Body of pancreas (tissue), 4 donors: ENCODE measurements at places on chromosomes 11 and 22. TPM values are rescaled to one million over a fixed set of nuclear protein-coding genes. Genes with fewer than 3 reads are reported as not detected.

GRCh38 chr11:61654397-61654829 is 25.8 kb upstream of the DAGLA start:
- H3K4me1 ChIP-seq: peaks cover 22% of the 10 kb centered on the region
- no peak overlapping the region for H3K27ac ChIP-seq
- no peaks in the 10 kb centered on the region for H3K36me3 ChIP-seq
- H3K27me3 ChIP-seq: no peaks in the 10 kb centered on the region
- H3K4me3 ChIP-seq: no peak overlapping the region

DNA sequence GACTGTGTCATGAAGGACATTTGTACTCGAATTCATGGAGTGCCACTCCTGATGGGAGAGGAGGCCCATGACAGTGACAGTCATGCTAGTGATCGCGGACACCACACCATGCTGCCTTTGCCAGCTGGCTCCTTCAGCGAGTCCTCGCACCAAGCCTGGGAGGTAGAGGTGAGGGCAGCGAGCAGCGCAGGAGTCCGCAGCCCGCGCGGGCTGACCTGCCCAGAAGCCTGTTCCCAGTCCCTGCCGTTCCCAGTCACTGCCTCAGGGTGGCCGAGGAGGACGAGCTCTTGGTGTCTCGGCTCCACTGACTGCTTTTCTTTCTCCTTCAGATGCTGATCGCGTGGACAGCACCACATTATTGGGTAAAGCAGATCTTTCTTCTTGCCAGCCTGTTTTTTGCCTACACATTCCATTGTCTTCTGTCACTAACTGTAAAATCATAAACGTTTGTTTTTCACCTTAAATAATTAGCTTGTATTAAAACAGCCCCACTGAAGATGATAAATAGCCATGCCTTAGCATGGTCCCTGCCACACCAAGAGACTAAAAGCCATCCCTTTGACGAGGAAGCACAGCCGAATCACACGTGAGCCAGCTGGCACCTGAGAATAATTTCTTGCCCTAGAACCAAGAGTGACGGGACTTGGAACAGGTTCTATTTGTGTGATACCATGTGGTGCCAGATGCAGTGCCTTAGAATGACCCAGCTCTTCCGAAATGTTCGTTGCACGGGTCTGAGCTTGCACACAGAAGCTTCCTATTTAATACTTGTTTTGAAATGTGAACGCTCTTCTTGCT is 25.5 kb downstream of the FAM118A start:
- peaks cover 16% of the 10 kb centered on the region for H3K36me3 ChIP-seq
- no peak for DNase-seq
- no peaks in the 10 kb centered on the region for H3K27me3 ChIP-seq

- H3K36me3 ChIP-seq: no peaks in the 10 kb centered on the region
- H3K27me3 ChIP-seq: no peaks in the 10 kb centered on the region
- no peak for DNase-seq
These were observed 13.5 kb downstream of the TXN2 start for GRCh38 chr22:36467946-36468345.

DNA sequence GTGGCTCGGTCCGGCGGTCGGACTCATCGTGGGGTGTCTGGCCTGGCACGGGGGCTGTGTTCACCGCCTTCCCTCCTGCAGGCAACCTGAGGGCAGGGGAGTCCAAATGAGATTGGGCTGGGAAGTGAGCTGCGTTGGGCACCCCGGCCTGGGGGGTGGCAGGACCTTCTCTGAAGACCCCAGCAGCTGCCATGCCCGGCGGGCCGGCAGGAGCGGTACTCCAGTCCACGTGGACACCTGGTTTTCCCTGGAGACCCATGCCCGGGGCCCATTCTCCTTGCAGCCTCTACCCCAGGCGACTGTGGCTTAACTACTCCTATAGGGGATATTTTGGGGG is 24.5 kb downstream of the LRRC10B start:
- no peak overlapping the region for H3K4me3 ChIP-seq
- no peak overlapping the region for H3K27ac ChIP-seq
- no peak for DNase-seq
- H3K36me3 ChIP-seq: no peaks in the 10 kb centered on the region
- H3K4me1 ChIP-seq: peaks cover 16% of the 10 kb centered on the region

- H3K4me1 ChIP-seq: no peaks in the 10 kb centered on the region
- no peak overlapping the region for H3K27ac ChIP-seq
These were observed 15.7 kb downstream of the CRTAM start for GRCh38 chr11:122853971-122854446.

The ACTN3 gene
- total RNA-seq: not detected

- H3K4me3 ChIP-seq: no peak overlapping the region
- H3K27me3 ChIP-seq: no peaks in the 10 kb centered on the region
- H3K27ac ChIP-seq: no peak overlapping the region
These were observed 9.6 kb downstream of the PNPLA5 start for GRCh38 chr22:43882122-43882767.

The CENPM gene
- not detected for total RNA-seq

GRCh38 chr11:37597776-37598175 is 999.7 kb upstream of the RAG2 start:
- no peak for DNase-seq
- no peaks in the 10 kb centered on the region for H3K36me3 ChIP-seq
- no peak overlapping the region for H3K27ac ChIP-seq
- H3K4me3 ChIP-seq: no peak overlapping the region

DNA sequence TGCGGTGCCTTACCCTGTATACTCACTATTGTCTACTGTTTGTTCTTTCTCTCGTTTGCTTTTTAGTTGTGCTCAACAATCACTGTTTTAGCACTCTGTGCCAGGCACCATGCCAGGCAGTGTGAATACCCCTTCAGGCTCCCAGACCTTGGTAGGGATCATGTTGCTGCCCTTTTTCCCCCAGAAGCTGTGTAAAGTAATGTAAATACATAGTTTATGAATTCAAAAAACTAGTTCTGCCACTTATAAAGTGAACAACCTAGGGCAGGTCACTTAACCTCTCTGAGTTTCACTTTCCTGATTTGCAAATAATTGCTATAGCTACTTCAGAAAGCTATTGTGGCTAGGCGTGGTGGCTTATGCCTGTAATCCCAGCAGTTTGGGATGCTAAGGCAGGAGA is 81.0 kb upstream of the CTSC start:
- no peak overlapping the region for H3K27ac ChIP-seq
- H3K4me1 ChIP-seq: no peaks in the 10 kb centered on the region
- no peak overlapping the region for H3K4me3 ChIP-seq
- DNase-seq: no peak
- H3K36me3 ChIP-seq: no peaks in the 10 kb centered on the region

GRCh38 chr11:118886681-118887111 is 3.0 kb downstream of the CXCR5 start:
- no peaks in the 10 kb centered on the region for H3K27me3 ChIP-seq
- DNase-seq: no peak
- peaks cover 39% of the 10 kb centered on the region for H3K4me1 ChIP-seq
- no peak overlapping the region for H3K4me3 ChIP-seq
- no peak overlapping the region for H3K27ac ChIP-seq

DNA sequence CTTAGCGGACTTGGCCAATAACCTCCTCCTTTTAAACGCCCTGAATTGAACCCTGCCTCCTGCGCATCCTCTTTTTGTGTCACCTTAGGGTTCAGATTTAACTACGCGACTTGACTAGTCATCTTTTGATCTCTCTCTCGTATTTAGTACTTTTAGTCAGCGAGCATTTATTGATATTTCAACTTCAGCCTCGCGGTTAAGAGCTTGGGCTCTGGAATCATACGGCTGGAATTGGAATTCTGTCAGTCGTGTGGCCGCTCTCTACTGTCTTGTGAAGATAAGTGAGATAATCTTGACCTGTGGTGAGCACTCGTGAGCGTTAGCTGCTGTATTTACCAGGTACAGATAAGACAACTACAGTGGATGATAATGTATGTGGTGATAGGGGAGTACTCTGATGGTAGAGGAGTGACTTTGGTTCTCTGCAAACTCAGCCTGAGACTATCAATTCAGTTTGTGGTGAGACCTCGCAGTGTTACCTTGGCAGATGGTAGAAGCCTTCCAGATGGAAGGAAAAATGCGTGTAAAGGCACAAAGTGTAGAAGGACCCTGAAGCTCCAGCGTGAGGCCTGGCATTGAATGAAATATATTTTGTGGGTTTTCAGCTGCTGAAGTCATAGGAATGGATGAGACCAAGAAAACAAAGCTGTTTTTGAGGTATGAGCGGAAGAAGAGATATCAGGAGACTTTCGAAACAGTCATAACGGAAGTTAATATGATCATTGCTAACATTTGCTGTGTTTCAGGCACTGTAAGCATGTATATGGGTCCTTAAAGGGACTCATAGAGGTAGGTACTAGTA is 682 bp downstream of the ATM start:
- peak overlapping the region; percentile 87 for H3K27ac ChIP-seq
- peak overlapping the region; percentile 87 for H3K4me3 ChIP-seq
- peaks cover 45% of the 10 kb centered on the region for H3K4me1 ChIP-seq
- DNase-seq: no peak
- H3K27me3 ChIP-seq: no peaks in the 10 kb centered on the region
- no peaks in the 10 kb centered on the region for H3K36me3 ChIP-seq
